ENCODE measurements at places on chromosomes 13 and 19. TPM values are rescaled to one million over a fixed set of nuclear protein-coding genes. Genes with fewer than 3 reads are reported as not detected.

Gene PABPC3
- 0.10 TPM for total RNA-seq

DNA sequence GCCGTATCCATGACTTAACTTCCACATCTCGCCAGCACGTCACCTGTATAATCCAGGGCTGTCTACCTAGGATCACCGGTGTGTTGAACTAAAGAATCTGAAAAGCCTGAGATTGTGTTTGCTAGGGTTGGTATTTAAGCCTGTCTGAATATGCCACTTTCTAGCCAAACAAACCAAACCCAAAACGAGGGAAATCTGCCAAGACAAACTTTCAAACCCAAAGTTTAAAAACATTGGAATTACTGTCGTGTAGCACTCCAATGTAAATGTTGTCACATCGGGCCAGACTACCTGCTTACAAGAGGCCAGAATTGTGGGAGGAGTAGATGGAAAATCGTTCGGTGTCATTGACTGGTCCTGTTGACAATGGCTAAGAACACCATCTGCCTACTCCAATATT, 747.8 kb downstream of the EFNB2 start:
- DNase-seq = no peak

DNA sequence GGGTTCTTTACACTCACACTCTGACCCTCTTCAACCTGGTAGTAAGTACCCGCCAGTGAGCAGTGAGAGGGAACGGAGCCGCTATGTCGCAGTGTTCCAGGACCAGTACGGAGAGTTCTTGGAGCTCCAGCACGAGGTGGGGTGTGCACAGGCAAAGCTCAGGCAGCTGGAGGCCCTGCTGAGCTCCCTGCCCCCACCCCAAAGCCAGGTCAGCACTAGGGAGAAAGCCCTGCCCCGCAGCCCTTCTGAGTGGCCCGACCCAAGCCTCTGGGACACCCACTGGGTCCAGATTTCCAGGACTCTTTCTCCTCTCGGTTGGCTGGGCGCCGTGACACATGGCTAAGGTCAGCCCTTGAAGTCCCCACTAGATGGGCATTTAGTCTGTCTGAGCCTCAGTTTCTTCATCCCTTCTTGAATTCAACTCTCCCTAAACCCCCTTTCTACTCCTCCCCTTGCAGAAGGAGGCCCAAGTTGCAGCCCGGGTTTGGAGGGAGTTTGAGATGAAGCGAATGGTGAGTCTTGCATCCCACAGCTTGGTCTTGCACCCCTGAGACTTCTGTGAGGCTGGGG, 1.9 kb downstream of the OCEL1 start:
- no peak for DNase-seq

DNA sequence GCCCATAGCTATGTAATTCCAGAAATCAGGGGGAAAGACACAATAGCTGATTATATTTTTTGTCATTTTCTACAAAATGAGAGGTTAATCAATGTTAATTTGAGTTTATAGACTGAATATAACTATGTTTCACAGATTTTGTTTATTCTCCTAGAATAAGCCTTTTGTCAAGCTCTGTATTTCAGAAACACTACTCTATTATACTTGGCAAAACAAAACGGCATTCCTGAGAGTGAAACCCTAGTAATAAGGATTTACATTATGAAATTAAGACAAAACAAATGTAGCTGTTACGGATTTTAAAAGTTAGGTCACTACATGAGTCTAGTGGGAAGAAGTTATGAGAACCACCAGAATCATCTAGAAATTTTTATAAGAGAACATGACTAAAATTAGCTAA, 334.2 kb downstream of the KLF12 start:
- DNase-seq = no peak

Gene CYP4F8
- 4.6 TPM for total RNA-seq

Gene MUC16
- 0.02 TPM for total RNA-seq

DNA sequence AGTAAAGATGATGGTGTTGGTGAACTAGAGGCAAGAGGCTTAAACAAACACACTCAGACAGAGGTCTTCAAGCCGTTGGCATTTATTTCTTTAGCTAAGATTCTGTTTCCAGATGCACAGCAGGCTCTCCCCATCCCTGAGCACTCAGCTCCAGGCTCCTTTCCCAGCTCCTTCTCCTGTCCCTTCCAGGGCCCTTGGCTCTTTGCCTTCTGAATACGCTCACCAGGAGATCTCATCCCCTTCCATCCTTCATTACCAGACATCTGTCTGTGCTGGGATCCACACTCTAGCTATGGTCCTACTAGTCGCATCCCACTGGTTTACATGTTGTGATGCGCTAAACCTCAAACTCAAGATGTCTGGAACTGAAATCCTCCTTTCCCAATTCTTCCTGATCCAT, 25.3 kb upstream of the DOCK9 start:
- no peak for DNase-seq

DNA sequence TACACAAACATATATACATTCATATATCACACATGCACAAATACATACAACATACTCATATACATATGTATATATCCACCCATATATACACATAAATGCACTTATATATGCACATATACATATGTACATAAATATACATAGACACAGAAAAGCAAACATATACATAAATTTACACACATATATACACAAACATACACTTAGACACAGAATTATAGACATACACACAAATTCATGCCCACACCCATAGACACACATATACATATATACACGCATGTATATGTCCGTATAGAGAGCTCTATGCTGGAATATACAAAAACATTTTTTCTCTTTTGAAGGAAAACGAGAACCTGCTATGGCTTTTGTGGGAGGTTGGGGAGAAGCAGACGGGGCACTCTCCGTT, 20.6 kb downstream of the PNMA8A start:
- no peak for DNase-seq

DNA sequence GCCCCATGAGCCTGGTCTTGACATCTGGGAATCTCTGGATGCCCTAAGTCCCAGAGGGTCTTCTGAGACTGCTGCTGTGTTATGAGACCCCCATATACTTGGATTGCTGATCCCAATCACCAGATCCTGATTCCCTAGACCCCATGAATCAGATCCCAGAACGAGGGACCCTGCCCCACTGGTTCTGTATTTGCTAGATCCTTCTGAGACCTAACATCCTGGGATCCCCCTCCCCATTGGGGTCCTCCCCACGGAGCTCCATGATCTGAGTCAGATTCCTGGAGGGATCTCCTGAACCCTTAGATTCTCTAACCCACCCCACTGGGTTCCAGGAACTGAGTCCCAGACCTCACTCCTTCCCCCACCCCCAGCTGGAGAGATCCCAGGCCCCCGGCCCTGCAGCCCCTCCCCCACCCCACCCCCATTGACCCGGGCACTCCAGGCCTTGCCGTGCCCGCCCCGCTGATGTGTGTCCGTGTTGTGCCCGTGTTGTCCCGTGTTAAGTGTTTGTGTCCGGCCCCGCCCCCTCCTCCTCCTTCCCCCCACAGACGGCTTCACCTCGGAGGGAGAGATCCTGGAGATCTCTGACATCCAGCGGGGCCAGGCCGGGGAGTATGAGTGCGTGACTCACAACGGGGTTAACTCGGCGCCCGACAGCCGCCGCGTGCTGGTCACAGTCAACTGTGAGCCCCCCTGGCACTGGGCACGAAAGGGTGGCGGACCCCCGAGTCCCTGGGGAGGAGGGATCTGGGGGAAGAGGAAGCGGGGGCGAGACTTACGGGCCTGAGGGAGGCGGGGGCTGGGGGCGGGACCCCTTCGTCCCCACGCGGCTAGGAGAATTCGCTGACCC, 15.0 kb downstream of the IGLON5 start:
- DNase-seq = no peak

GRCh38 chr13:40313269-40314200, 352.9 kb downstream of the FOXO1 start:
- DNase-seq = no peak

DNA sequence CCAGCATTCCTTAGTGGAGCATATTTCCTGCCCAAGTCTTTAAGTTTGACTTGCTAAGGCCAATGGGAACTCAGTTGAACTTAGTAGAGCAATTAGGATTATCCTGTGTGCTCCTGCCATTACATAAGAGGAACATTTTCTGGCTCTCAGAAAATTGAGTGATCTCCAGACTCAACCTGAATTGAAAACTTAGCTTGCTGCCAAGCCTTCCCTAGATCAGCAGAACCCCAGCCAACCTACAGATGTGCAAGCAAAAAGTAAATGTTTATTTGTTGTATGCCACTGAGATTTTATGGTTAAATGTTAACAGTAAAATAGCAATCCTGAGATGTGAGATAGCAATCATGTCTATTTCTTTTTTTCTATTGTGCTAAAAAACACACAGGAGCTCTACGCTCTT, 350.9 kb downstream of the OLFM4 start:
- DNase-seq = no peak

- no peak for DNase-seq
Measured at GRCh38 chr13:97386801-97387484, 47.0 kb upstream of the RAP2A start.

Gene ADPRHL1
- 9.4 TPM for total RNA-seq

DNA sequence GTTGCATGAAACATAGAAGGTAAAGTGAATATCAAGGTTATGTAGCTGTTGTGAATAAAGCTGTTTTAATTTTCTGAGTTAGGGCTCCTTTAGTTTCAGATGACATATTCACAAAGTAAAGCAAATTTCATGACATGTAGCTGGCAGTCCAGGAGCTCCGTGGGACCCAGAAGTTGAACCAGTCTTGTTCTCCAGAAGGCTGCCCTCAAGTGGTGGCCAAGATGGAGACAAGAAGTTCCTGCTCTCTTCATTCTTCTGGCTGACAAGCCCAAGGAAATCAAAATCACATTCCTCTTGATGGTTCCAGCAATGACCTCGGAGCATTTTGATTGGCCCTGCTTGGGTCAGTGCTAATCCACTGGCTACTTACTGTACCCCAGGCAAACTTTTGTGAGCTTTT, 128.7 kb downstream of the LIG4 start:
- no peak for DNase-seq

DNA sequence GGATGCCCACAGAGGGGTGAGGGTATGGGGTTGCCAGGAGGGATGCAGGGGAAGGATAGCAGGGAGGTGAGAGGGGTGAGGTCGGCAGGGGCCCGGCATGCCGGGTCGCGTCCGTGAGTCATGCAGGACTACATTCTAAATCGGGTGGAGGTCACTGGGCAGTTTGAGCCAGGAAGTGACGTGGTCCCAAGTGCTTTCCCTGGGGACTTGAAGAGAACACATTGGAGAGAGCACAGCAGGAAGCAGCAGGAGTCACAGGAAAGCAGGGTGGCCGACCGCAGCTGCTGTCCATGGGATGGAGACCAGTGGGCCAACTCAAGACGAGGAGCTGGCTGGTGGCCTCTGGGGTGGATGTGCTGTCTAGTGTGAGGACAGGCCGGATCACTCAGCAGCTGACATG, 92.0 kb upstream of the WASF3 start:
- peak; percentile 9 for DNase-seq

Gene ZNF177
- 1.5 TPM for total RNA-seq

DNA sequence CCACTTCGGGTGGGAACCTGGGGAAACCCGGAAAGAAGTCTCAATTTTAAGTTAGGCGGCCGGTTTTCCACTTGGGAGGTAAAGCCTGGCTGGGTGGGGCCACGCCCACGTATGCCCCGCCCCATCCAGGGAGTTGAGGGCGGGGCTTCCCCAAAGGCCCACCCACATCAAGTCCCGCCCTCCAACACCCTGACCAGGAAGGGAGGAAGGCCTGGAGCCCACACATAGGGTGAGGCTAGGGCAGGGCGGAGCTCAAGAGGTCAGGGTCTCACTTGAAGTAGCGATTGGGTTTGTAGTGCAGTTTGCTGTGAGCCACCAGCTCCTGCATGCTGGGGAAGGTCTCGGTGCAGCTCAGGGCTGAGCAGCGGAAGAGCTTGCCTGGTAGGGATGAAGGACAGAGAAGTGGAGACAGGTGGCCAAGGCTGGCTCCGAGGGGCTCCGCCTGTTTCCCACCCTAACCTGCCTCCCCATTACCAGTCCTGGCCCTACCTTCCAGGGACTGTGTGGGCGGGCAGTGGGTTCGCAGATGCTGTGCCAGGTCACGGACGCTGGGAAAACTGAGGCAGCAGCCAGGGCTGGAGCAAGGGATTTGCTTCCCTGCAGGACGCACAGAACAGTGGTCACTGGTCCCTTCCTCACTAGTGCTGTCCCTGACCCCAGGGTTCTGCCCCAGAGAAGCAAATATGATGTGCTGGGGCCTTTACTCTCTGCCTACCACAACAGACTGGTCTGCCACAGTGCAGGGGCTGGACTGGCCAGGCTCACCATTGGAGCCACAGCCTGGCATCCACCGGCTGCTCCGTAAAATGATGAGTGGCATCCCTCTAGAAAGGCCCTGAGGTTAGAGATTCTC, 1.6 kb downstream of the ZNF414 start:
- no peak for DNase-seq

Gene KIR2DL1
- not detected for total RNA-seq

Gene KBTBD7
- 4.1 TPM for total RNA-seq

GRCh38 chr13:24271231-24271600, 38.2 kb upstream of the C1QTNF9 start:
- no peak for DNase-seq

Gene CLEC4M
- total RNA-seq = not detected

- DNase-seq = no peak
Measured at GRCh38 chr13:23866420-23867026, 22.7 kb downstream of the MIPEP start.

GRCh38 chr13:69579351-69579750, 528.3 kb upstream of the ATXN8OS start:
- no peak for DNase-seq

- DNase-seq = no peak
Measured at GRCh38 chr19:4130744-4131438, 7.0 kb upstream of the MAP2K2 start.

DNA sequence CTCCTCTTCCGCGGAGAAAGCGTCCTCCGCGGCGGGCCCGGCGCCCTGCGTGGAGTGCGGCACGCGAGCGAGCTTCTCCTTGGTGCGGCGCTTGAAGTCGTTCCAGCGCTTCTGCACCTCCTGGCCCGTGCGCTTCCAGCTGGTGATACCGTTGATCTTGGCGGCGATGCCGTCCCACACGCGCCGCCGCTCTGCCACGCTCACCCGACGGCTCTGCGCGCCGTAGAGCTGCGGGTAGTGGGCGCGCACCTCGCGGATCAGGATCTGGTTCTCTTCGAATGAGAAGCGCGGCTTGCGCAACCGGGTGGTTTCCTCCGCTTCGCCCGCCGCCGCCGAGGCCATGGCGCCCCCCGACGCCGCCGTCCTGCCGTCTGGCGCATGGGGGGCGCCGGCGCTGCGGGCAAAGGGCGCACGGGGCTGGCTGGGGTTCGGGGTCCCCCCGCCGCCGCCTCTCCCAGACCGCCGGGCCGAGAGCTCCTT, 941 bp downstream of the MYPOP start:
- peak; percentile 90 for DNase-seq

Gene GPC5
- total RNA-seq = 1.1 TPM

- no peak for DNase-seq
Measured at GRCh38 chr13:89628567-89628966, 1718.9 kb upstream of the MIR17HG start.

Gene GSX1
- total RNA-seq = not detected

DNA sequence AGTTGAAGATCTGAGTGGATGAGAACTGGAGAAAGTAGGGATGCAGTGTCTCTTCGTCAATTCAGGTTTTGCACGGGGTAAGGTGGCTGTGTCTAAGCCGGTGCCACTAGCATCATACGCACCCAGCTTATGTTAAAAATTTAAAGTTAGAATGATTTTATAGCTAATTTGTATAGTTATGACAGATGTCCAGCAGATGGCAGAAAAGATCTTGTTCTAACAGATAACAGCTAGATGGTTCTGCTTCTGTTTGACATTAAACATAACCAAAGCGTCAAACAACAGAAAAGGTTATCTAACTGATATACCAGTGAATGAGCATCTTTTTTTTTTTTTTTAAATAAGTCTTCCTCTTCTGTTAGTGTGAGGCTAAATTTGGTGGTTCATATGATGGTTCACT, 18.8 kb upstream of the EDDM13 start:
- DNase-seq = no peak

Gene ZNF135
- total RNA-seq = 5.5 TPM

- no peak for DNase-seq
Measured at GRCh38 chr19:18137657-18138339, 15.2 kb upstream of the PIK3R2 start.

Gene PRSS57
- total RNA-seq = 0.32 TPM

Gene ANKRD24
- total RNA-seq = 1.5 TPM

Data from lower leg skin (tissue), 4 donors.